ENCODE measurements at places on chromosomes 7 and 10.

GRCh38 chr10:46268076-46268881 is 18.5 kb upstream of the ANTXRL start:
- no peak for DNase-seq

DNA sequence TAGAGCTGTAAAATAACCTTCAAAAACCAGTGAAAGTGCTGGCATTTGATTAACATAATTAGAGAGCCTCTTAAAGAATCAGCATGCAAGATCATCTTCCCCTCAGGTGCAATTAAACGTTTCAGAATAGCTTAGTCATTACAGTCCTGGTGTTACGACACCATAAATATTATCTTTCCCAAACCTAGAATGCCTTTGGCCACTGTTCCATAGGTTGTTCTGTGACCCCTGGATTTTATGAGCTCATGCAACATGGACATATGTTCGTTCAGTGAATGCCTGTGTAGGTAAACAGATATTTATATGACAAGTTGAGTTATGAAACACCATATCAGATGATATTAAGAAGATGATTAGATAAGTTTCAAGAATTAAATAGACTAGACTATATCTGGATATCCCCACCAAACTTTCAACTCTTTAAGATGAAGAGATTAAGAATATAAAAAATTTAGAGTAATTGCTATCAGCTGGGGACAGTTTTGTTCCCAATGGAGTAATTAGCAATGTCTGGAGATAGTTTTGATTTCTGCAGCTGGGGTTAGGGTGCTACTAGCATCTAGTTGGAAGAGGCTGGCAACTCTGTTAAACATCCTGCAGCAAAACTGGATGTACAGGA is 263.5 kb upstream of the DKK1 start:
- DNase-seq = no peak

DNA sequence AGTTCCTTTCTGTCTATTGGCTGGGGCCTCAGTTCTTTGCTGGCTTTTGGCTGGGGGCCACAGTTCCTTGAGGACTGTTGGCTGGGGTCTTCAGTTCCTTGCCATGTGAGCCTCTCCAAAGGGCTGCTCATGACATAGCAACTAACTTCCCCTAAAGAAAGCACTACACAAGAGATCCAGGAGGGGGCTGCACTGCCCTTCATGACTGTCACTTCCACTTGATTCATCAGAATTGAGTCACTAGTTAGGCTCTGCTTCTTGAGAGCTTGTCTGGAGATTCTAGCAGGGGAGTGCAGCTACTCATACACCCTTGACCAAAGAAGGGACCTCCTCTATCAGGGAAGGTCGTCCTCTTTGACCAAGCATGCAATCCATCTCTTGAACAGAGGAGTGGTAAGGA is 38.0 kb upstream of the MKX start:
- no peak for DNase-seq

DNA sequence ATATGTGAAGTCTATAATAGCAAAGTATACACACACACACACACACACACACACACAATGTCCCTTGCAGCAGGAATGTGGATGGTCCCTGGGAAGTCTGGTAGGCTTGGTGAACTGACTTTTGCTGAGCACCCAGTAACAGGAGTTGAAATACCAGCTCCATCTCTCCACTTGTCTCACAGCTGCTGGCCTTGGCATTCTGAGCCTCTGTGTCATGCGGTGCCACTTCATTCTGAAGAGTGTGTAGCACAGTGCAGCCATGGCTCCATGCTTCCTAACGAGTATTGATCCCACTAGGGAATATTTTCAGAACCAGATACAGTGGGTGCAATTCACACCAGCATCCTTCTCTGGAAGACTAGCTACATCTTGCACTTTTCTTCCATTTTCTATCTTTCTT is 192.4 kb downstream of the ADARB2 start:
- no peak for DNase-seq

- no peak for DNase-seq
Measured at GRCh38 chr7:90582164-90582563, 14.0 kb upstream of the CDK14 start.

- no peak for DNase-seq
Measured at GRCh38 chr7:974172-974571, 1.2 kb downstream of the COX19 start.

DNA sequence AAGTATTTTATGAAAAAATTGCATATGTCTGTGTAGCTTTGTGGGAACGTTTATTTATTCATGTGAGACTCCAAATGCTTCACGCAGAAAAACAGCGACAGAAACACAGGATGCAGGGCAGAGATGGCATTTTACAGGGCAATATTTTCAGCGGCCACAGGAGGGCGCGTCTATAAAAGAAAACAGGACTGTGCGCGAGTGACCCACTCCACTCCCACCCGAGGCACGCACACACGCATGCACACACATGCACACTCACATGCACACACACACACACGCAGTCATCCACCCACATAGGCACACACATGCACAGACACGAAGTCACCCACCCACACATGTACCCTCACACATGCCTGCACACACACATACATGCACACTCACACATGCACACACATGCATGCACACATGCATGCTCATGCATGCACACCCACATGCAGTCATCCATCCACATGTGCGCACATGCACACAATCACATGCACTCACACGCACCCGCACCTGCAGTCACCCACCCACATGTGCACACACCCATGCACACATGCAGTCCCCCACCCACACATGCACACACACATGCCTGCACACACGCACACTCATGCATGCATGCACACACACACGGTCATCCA is 96.3 kb downstream of the DNAJB6 start:
- no peak for DNase-seq

DNA sequence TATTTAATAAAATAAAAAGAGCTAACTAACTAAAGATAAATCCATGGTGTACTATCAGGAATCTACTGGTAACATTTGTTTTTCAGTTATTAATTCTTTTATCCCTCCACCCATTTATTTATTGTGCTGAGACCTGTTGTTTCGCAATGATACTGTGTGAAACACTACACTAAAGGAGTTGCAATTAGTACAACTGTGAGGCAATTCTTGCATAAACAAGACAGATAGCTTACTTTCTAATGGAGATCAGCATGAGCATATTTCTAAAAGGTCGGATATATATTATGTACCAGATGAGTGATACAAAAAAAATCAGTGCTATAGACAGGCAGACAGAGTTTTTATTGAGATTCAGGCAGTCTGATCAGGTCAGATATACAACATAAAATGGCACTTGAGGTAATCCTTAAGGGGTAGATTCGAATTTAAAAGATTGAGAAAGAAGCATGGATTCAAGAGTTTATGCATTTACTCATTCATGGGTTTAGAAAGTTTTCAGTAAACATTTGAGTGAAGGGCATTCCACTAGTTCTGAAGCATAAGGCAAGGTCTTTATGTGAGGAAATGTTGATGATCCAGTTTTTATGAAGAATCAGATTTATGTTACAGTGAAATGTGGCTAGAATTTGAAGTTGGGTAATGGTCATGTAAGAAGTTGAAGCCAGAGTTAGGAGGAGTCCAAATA is 147.6 kb downstream of the POLR1F start:
- no peak for DNase-seq

DNA sequence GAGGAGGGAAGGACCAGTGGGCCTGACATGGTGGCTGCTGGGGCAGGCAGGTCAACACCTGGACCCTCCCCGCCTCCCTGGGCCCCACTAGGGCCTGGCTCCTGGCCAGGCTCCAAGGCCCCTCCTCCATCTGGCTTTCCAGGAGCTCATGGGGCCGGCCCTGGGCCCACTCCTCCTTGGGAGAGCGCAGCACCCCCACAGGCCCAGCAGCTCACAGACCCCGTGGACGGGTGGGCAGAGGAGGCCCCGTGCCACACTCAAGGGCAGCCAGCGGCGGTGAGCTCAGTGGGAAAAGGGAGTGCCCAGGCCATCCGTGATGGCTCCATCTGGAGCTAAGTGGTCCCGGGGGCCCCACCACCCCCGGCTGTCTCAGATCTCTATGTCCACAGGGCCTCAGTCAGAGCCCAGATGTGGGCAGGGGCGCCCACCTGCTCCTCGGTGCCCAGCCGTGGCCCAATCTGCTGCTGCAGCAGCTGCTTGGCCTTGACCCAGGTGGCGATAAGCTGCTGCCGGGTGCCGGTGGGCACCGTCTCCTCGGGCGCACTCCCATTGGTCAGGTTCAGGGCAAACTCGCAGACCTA is 32.8 kb downstream of the CFAP46 start:
- no peak for DNase-seq

DNA sequence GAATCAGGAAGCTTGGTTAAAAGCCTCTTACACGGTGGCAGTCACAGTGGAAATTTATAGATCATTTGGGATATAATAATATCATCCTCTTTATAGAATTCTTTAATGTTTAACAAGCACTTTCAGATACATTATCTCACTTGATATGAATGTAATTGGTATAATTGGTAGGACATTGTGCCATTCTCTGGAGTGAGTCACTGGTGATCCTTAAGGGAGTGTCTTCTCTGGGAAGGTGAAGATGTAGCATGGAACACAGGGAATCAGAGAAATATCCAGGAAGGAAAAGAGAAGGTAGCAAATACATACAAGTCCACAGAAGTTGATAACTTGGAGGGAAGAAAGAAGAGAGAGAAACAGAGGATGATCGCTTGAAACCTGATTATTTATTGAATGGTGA is 9.8 kb downstream of the PTPRZ1 start:
- DNase-seq = no peak

- DNase-seq = no peak
Measured at GRCh38 chr10:112520914-112521313, 73.9 kb downstream of the VTI1A start.

DNA sequence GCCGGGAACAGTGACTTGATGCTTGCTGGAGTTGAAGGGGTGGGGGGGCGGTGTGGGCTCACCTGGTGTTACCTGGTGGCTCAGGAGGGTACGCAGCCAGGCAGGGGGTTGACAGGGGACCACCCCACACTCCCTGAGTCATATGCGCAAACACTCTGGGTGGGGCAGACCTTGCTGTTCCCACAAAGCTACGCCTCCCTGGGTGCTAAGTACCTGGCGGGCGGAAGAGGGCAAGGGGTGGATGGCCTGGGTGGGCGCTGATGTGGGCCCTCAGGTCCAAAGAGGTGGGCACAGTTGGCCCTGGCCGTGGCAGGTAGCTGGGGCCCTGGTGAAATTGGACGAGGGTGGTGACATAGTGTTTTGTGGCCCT is 13.9 kb downstream of the STX1A start:
- no peak for DNase-seq

DNA sequence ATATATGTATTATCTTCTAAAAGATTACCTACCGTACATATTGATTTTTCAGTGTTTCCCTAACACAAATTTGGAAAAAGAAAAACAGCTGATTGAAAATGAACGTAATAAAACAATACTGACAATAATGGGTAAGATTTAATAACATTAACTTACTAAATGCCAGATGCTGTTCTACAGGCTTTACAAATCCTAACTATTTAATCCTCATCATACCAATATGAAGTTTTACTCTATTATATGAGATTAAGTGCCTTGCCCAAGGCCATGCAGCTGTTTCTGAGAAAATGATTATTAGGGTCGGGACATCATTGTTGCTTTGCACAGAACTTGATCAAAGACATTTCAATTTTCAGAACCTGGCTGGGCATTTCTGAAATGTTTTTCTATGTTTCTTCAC is 104.6 kb downstream of the HGF start:
- no peak for DNase-seq

DNA sequence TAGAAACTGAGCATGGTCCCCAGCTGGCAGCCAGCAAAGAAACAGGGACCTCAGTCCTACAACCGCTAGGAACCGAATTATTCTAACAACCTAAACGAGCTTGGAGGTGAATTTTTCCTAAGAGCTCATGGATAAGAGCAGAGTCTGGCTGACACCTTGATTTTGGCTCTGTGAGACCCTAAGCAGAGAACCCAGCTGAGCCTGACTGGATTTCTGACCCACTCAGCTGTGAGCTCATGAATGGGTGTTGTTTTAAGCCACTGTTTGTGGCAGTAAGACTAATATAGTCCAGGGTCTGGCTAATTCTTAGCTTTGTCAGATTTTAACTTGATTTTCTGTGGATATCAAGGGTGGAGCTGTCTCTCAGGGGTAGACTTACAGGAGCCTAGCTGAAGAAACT is 77.1 kb downstream of the KAT6B start:
- DNase-seq = no peak

DNA sequence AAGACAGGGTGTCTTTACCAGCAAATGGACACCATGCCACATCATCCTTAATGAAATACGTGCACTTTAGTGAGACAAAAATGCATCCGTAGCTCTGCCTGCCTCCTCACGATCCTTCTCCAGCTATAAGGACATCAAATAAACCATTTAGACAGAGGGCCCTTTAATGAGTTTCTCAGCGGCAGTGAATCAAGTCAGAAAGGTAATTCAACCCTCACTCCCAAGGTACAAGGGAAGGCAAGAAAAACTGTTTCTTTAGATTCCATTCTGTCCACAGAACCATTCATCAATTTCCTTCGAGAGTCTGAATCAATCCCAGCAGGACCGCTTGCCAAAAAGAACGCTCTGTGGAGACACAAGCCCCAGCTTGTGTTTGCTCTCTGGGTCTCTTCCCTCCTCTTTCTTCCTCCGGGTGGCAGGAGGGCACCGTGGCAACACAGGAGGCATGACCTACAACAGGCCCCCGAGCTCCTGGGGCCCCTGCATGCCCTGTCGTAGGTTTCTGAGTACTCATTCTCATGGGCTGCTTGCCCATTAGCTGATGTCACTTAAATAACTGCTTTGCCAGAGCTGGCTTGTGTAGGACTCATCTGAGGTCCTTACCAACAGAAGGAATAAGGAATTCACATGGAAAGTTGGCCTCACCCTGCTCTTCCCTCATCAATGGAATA is 297.8 kb upstream of the PRKCQ start:
- DNase-seq = no peak

GRCh38 chr7:105010504-105011130 is 3.4 kb upstream of the KMT2E start:
- DNase-seq = no peak

GRCh38 chr7:131359136-131359776 is 31.6 kb downstream of the MKLN1 start:
- no peak for DNase-seq

GRCh38 chr10:133403359-133403758 is 9.4 kb downstream of the MTG1 start:
- no peak for DNase-seq

DNA sequence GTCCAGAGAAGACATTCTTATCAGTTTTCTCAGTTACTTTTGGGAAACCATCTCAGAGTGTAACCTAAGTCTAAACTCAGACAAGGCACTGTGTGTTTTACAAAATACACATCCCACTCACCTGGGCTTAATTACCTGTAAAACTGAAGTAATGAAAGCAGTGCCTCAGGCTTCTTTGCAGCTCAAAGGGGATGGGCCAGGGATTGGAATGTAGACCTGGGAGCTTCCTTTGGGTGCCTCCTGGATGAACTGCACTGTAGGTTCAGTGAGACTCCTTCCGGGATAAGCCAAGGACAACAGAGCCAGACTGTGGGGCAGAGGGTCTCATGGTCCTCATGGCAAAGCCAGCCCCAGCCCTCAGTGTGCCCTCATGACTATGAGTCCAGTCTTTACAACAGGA is 672.4 kb upstream of the GALNT17 start:
- DNase-seq = no peak

DNA sequence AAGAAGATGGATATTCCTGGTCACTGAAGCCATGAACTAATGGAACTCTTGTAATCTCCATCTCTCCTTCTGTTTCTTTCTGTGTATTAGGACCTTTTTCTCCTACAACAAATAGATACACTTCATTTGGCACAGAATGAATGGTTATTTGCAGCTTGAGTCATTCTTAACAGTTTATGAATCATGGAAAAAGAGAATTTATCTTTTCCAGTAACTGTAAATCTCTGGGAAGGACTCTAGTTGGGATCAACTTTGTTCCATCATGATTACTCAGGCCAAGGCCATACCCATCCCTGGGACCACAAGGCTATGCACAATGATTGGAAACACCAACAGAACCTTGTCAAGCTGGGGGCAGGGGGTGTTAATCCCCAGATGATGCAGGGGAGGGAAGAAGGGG is 36.1 kb upstream of the MDFIC start:
- no peak for DNase-seq
